ENCODE measurements at places on chromosomes 1 and 21.
A peak's percentile ranks its signal among the peaks of the same experiment; 100 is the strongest.

GRCh38 chr21:46097336-46098293 is at the start of gene COL6A2:
Gene COL6A2 (plus strand): TSS chr21:46098112.
- DNase-seq: peak; percentile 90

DNA sequence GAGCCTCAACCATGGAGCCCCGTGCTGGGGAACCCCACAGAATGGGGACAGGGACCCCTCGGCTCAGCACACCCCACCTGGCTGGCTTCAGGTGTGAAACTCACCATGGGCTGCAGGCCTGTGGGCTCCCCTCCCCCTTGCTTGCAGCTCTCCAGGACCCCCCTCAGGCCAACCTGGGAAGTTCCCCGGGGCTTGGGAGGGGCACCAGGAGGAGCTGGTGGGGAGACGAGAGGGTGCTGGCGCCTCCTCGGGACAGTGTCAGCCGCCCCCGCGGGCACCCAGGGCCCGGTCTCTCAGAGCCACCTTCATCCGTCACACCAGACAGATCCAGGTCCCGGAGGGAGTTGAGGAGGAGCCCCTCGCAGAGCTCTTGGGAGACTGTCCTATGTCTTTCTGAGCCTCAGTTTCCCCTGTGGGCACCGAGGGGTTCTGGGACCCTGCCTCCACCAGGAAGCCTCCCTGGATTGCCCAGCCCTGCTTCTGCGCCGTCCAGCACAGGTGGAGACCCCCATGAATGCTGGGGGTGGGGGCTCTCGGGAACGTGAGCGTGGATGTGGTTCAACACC is 657 bp upstream of the TNFRSF18 start:
- no peak for DNase-seq

- DNase-seq: no peak
These were observed 53.9 kb downstream of the DMRTB1 start for GRCh38 chr1:53512807-53513755.

DNA sequence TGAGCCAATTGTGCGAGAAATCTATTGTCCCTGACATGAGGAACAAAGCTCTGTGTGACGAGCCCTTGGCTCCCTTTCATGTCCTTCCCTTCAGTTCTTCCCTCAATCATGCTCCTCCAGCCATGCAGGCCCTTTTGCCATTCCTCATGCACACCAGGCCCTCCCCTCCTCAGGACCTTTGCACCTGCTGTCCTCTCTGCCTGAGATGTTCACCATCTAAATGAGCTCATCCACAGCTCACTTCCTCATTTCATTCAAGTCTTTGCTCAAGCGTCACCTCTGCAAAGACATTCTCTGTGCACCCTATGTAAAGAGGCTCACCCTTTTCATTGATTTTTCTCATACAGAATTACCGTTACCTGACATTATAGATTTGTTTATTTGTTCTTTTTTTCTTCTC is 43.7 kb downstream of the C8B start:
- no peak for DNase-seq

DNA sequence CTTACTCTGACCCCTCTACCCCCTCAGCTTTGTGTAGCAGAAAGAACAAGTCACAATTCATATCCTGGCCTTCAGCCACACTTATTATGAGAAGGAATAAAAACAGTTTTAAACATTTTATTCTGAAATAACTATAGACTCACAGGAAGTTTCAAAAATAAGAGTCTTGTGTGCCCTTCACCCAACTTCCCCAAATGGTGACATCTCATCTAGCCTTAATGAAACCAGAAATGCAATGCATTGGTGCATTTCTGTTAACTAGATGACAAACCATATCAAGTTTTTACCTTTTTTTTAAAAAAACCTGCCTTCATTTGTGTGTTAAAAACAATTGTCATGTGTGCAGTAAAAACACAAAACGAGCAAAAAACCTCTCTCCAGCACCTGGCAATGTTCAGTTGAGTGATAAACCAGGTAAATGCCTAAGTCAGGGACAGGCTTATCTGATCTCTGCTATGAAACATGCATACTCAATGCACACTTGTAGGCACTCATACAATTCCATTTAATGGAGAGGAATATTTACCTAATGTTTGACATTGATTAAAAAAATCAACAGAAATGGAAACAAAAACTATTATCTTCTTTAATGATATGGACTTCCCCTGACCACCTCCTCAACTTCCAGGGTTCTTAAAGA is 51.5 kb downstream of the SH3BGR start:
- no peak for DNase-seq

- peak; percentile 63 for DNase-seq
These were observed at the start of gene PDPN for GRCh38 chr1:13583595-13583965. Gene PDPN (plus strand): TSS chr1:13583832. CDS start chr1:13584034, 202 bp downstream.

- DNase-seq: no peak
These were observed 101.5 kb upstream of the TLR5 start for GRCh38 chr1:223244366-223245103.

- no peak for DNase-seq
These were observed 70.2 kb downstream of the SLC5A9 start for GRCh38 chr1:48292706-48293105.

- DNase-seq: peak; percentile 87
These were observed 22.6 kb downstream of the COL18A1 start for GRCh38 chr21:45427331-45428271.

GRCh38 chr21:22120616-22121266 is 1122.5 kb downstream of the NCAM2 start:
- DNase-seq: peak; percentile 6

GRCh38 chr21:16418642-16419041 is 688.9 kb downstream of the USP25 start:
- DNase-seq: no peak

DNA sequence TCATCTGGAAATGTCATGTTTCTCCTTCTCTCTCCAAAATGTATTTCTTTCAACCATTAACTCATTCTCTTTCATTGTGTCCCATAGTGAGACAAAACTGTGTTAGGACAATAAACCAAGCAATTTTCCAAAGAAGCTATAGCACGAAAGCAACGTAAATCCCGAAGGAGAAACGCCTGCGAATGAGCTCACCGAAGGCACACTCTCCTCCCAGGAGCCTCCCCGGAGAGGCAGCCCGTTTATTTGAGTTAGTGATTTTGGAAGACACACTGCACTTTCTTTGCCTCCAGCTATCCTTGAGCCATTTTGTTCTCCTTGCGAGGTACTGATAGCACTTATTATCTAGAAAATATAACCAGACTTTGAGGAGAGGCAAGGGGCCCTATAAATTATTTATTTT is 41.2 kb downstream of the RSPH1 start:
- no peak for DNase-seq

- DNase-seq: peak; percentile 72
These were observed 33.2 kb downstream of the RCSD1 start for GRCh38 chr1:167663002-167663772.

GRCh38 chr1:227849251-227849650 is 33.8 kb downstream of the PRSS38 start:
- DNase-seq: no peak

- no peak for DNase-seq
These were observed 62.5 kb downstream of the NDUFS5 start for GRCh38 chr1:39088658-39089057.

- DNase-seq: no peak
These were observed 310.6 kb downstream of the NPHP4 start for GRCh38 chr1:5681654-5682053.

DNA sequence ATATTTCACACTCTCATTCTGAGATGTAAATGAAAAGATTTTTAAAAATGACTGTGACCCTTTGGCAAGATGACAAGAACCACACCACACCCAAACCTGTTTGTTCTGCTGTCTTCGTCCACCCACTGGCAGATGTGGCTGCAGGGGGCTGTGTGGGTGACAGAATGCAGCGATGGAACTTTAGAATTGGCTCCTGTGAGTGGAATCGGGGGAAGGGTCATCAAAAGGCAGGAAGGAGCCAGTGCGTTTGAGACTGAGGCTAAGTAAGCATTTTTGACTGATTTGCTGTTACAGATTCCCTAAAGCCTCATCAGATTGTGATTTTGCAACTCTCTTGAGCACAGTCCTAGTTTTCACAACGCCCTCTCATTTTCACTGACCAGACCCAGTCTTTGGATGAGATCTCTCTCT is 111.2 kb upstream of the ADGRL2 start:
- no peak for DNase-seq

DNA sequence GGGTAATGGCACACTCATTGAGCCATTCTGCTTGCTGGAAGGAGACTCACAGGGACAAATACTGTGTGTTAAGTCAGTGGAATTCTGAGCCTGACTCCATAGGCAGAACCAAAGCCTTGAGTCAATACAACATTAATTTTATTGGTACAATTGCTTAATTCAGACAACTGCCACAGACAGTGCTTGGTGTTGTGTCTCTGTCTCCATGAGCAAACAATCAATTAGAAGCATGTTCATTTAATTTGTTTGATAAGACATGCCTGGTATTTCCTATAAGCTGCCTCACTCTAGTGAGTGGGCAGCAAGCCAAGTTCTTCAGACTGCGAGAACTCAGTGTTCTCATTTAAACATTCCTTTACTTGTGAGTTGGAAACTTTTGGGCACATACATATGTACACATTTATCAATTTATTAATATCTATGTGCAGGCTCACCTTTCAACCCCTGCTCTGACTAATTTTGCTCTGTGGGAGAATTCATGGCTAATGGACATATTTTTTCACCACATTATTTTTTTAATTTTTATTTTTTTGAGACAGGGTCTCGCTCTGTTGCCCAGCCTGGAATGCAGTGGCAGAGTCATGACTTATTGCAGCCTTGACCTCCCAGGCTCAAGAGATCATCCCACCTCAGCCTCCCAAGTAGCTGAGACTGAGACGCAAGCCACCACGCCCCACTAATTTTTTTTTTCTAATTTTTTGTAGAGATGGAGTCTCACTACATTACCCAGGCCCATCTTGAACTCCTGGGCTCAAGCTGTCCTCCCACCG is 4.5 kb upstream of the SRSF10 start:
- DNase-seq: no peak

DNA sequence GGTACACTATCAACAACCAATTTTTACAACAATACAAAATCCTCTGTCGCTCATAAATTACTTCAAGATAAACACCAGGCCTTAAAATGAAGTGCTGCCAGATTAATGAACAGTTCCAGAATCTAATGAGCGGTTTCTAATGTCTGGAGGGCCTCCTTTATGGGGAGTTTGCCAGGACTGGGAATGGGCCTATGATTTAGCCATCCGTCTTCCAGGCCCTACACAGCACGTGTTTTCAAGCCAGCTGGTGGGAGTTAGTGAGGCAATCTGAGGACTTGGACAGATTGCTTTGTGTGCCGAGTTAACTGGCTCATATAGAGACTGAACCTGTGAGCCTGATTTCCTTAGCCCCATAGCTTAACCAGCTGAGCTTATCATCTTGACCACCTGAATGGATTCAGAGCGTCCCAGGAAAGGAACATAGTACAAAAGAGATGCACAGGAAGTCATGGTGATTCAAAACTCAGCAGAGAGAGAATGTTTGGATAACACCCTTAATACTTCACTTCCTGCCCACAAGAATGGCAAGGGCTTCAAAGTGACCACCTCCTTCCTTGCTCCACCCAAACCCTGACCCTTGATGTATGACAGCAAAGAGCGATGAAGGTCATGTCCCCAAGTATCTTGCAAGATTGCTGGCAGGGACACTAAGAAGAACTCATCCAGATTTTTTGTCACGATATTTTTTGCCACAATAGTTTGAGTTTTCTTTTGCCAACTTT is 143.5 kb downstream of the SLC30A10 start:
- no peak for DNase-seq

GRCh38 chr1:32508761-32509160 is 30.5 kb upstream of the ZBTB8A start:
- DNase-seq: no peak

GRCh38 chr1:212341090-212341489 is 55.9 kb downstream of the PPP2R5A start:
- DNase-seq: no peak

DNA sequence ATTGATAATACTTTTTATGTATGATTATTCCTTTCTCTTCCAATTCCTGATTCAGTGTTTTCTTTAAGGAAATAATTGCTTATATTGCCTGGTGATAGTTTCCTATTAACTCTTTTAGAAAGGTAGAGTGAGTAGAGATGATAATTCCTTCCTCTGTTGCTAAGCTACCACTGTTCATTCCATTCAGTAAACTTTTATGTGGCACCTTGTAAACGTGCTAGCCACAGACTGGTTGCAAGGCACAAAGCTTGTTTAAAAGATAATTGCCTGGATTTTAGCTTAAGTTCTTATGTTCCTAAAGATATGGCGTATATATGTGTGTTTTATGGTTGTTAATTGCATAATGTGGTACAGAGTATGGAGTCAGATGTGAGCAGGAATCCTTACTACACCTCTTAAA is 3.2 kb downstream of the ZFYVE9 start:
- DNase-seq: no peak

DNA sequence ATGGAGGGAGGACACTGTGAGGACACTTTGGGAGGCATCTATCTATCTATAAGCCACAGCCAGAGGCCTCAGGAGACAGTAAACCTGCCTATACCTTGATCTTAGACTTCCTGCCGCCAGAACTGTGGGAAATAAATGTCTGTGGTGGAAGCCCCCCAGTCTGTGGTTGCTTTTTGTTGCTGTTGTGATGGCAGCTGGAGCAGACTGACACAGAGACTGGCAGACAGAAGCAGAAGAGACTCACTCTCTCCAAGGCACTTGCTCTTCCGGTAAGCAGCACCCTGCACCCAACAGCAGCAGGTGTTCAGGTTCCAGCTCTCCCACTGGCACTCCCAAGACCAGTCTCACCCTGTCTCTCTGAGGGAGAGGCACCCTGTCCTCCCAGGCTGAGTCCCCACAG is 297.6 kb downstream of the TTLL7 start:
- DNase-seq: no peak

DNA sequence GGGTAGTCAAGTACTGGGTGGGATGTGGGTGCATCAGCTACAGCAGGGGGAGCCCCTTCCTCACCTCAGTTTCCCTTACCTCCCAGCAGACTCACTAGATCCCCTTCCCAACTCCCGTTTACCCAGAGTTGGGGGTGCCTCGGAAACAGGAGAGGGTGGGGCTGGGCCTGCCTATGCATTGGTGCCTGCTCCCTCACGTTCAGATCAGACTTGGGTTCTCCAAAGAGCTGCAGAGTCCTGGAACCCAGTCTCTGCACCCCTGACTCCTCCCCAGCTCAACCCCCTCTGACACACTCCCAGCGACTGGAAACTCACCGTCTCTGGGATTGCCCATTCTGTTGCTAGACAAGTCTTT is 6.0 kb downstream of the FOXO6 start:
- no peak for DNase-seq

GRCh38 chr21:31848326-31848985 is 24.4 kb upstream of the HUNK start:
- no peak for DNase-seq

DNA sequence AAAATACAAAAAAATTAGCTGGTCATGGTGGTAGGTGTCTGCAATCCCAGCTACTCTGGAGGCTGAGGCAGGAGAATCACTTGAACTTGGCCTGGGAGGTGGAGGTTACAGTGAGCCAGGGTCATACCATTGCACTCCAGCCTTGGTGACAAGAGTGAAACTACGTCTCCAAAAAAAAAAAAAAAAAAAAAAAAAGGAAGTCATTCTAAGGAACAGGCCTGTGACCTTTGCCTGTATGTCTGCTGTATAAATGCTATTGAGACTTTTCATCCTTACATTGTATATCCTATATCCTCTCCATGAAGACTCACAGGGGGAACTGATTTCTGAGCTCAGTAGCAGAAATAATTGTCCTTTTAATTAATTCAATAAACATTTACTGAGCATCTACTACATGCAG is 7.5 kb upstream of the CTPS1 start:
- no peak for DNase-seq
